ENCODE measurements at places on chromosomes 3 and 15. TPM values are rescaled to one million over a fixed set of nuclear protein-coding genes. Genes with fewer than 3 reads are reported as not detected.

Gene GPX1
- total RNA-seq = 607 TPM

Gene NLGN1
- total RNA-seq = under 0.01 TPM

Gene DOCK3
- total RNA-seq = 0.51 TPM

Gene CYP1A1
- 20.0 TPM for total RNA-seq

Gene CCDC13
- total RNA-seq = not detected

Gene LRRIQ4
- not detected for total RNA-seq

Gene IL5RA
- not detected for total RNA-seq

Gene NIT2
- total RNA-seq = 58.0 TPM

Gene RAB8B
- total RNA-seq = 20.6 TPM

Gene TGM4
- 0.33 TPM for total RNA-seq

Gene ANKUB1
- not detected for total RNA-seq

Gene CCDC14
- 39.7 TPM for total RNA-seq

Gene CX3CR1
- total RNA-seq = not detected

Gene TMEM202
- total RNA-seq = not detected

Gene CTDSPL2
- 38.0 TPM for total RNA-seq

Gene AMIGO3
- not detected for total RNA-seq

Gene NUDT16
- 7.8 TPM for total RNA-seq

Gene AGBL1
- not detected for total RNA-seq

Gene SNX33
- 28.2 TPM for total RNA-seq
